ENCODE measurements at places on chromosomes 1 and 21. TPM values are rescaled to one million over a fixed set of nuclear protein-coding genes. Genes with fewer than 3 reads are reported as not detected.

- DNase-seq, result peak; percentile 97
Measured at GRCh38 chr1:9129266-9130041, 552 bp upstream of the GPR157 start.

- DNase-seq, result no peak
Measured at GRCh38 chr1:210330279-210330866, 1.7 kb downstream of the HHAT start.

AK5 gene
- total RNA-seq, result 8.8 TPM

DNA sequence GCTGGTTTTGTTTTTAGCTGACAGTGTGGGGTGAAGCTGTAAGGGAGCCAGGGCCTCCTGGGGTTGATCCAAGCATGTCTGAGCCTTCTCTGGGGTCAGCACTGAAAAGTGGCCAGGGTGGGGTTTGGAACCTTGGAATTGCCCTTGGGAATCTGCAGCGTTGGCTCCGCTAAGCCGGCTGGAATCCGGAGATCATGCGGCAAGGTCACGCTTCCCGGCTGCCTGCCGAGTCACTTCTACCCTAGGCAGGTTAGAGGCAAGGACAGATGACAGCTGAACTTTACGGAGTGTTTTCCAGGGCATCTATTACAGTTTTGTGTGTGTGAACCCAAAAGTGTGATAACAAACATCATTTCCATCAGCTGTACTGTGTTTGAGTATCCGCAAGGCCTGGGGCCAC, 17.1 kb downstream of the ABCG1 start:
- DNase-seq, result no peak

HSD3B2 gene
- total RNA-seq, result not detected

EVA1C gene
- 6.9 TPM for total RNA-seq

DNA sequence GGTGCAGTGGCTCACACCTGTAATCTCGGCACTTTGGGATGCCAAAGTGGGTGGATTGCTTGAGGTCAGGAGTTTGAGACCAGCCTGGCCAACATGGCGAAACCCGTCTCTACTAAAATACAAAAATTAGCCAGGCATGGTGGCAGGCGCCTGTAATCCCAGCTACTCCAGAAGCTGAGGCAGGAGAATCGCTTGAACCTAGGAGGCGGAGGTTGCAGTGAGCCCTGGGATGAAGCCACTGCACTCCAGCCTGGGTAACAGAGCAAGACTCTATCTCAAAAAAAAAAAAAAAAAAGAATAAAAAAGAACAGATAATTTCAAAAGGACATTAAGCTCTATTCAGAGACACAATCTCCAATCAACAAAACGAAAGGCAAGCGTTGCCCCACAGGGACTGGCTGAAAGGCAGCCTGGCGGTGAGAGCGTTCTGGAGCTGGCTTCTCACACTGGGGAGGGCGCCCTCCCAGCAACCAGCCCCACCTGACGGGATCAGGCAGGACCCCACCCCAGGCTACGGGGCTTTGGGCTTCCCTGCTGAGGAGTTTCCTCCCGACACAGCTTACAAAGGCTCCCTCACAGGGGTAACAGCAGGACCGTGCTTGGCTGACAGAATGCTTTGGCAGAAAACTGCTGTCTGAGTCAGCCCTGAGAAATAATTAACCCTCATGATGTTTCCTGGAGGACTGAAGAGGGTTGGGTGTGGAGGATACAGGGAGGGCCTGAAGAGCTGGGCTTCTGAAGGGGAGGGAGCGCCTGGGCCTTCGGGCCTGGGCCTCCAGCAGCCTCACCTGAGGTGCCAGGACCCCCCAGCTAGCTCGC, 31.1 kb upstream of the SRP9 start:
- peak; percentile 83 for DNase-seq

NBPF6 gene
- not detected for total RNA-seq

KPRP gene
- total RNA-seq, result not detected

DNA sequence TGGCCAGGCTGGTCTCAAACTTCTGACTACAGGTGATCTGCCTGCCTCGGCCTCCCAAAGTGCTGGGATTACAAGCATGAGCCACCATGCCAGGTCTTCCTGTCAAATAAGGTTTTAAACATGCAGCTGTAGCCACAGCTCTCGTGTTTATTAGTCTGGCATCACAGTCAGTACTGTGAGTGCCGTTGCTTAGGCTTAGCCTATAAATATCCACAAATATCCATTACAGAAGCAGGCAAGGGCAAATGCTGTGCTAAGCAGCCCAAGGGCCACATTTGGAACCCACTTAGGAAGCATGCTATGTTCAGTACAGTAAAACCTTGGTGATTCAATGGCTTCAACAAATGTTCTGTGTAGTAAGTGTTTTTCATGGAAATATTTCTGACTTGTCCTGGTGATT, 75.9 kb downstream of the KIF1B start:
- no peak for DNase-seq

DNA sequence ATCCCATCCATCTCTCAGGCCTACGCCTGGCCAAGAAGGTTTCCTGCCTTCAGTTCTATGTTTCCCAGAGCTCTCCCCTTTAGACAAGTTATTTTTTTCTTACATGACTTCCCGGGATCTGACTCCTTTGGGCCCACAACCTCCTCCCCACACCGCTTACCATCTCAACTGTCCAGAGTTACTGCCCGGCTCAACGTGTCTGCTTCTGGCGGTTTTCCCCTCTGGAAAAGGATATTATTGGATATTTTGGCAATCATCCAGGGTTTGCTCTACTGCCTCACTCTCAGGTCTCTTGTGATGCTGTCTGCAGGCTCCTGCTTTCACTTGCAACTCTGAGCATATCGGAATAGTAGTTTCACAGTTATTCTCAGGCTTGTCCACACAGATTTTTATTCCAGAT, 318.2 kb upstream of the CAMK1G start:
- DNase-seq, result no peak

- no peak for DNase-seq
Measured at GRCh38 chr1:160093624-160094290, 4.7 kb downstream of the IGSF8 start.

- DNase-seq, result peak; percentile 28
Measured at GRCh38 chr1:194568610-194569009, 1382.2 kb upstream of the B3GALT2 start.

DNA sequence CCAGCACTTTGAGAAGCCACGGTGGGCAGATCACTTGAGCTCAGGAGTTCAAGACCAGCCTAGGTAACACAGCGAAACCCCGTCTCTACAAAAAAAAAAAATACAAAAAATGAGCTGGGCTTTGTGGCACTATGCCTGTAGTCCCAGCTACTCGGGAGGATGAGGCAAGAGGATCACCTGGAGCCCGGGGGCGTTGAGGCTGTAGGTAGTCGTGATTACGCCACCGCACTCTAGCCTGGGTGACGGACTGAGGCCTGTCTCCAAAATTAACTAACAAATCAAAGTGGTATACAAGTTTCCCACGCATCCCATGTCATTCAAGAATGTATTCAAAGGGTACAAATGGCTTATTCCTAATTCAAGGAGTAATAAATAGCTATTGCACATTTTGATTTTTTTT, 2.4 kb downstream of the AUNIP start:
- no peak for DNase-seq

GRCh38 chr1:6657138-6657537, 32.5 kb downstream of the THAP3 start:
- DNase-seq, result no peak

- DNase-seq, result peak; percentile 70
Measured at GRCh38 chr1:116908820-116909511, 750 bp upstream of the PTGFRN start.

DNA sequence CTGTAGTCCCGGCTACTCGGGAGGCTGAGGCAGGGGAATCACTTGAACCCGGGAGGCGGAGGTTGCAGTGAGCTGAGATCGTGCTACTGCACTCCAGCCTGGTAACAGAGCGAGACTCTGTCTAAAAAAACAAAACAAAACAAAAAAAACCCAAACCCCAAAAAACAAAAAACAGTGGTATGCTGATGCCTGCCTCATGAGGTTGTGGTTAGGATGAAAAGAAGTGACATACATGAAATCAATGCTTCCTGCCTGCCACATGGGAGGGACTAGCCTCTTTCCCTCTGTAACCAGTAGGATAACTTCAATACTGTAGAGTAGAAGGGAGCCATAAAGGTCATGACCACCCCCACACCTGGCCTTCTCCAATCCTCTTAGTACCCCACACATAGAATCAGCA, 55.2 kb downstream of the TENT5C start:
- no peak for DNase-seq

SPATA45 gene
- total RNA-seq, result not detected

DNA sequence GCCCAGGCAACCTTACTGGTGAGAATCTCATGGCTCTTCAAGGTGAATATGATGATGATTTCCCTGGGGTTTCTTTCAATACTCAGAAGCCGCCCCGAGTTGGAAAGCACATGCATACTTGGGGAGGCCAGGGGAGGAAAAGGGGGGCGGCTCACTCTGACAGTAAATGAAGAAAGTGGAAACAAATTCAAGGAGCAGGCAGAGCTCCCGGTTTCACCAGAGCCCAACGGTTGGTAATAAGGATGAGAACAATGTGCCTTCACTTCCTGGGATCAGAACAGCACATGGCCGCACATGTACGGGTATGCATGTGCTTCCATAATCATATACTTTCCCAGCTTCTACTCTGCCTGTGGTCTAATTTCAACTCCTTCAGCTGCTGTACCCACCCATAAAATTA, 3.8 kb upstream of the ARHGEF2 start:
- no peak for DNase-seq

CNKSR1 gene
- 11.3 TPM for total RNA-seq

IFI44 gene
- not detected for total RNA-seq

GRCh38 chr1:57115030-57115614, 149.3 kb upstream of the C8B start:
- no peak for DNase-seq

TRIM63 gene
- 0.17 TPM for total RNA-seq

- no peak for DNase-seq
Measured at GRCh38 chr1:227891955-227892488, 55.7 kb downstream of the WNT9A start.

ADORA1 gene
- 3.8 TPM for total RNA-seq

DNA sequence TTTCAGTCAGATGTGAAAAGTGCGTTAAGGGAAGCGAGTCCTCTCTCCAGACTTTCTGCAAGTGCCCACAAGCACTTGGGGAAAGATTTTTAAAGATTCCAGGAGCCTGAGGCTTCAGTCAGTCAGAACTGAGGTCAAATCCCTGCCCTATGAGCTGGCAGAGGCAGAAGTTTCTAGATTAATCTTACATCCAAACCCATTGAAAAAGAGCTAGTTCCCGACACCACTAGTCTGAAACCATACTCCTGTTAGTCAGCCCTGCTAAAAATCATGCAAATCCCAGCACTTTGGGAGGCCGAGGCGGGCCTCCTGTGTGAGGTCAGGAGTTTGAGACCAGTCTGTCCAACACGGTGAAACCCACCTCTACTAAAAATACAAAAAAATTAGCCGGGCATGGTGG, 21.0 kb downstream of the RSPH1 start:
- no peak for DNase-seq

DMBX1 gene
- total RNA-seq, result not detected

DNA sequence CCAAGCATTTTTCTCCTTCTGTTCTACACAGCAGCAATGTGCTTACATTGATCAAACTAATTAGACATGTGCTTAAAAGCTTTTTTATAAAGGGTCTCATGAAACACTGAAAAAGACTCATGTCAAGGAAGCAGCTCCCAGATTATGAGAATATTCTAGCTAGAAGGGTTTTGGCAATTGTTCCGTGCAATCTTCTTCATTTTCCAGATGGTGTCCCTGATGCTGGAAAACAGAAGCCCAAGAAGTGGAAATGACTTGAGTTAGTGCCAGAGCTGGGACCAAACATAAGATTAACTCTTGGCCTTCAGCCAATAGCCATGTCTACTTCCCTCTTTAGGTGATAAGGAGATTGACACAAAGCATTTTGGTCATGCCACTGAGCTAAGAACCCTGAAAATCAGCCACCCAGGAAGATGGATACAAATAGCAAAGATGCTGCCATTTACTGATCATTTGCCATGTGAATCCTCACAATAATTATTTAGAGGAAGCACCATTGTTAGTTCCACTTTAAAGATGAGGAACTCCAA, 110.8 kb downstream of the MATN1 start:
- no peak for DNase-seq

- DNase-seq, result peak; percentile 52
Measured at GRCh38 chr1:27528818-27529703, 39.1 kb upstream of the WASF2 start.

GRCh38 chr1:248596615-248597014, 885 bp downstream of the OR2T10 start:
- DNase-seq, result no peak

GRCh38 chr1:155681776-155682175, 6.8 kb downstream of the YY1AP1 start:
- no peak for DNase-seq

PEAR1 gene
- total RNA-seq, result 0.28 TPM

TBX15 gene
- total RNA-seq, result not detected

DNA sequence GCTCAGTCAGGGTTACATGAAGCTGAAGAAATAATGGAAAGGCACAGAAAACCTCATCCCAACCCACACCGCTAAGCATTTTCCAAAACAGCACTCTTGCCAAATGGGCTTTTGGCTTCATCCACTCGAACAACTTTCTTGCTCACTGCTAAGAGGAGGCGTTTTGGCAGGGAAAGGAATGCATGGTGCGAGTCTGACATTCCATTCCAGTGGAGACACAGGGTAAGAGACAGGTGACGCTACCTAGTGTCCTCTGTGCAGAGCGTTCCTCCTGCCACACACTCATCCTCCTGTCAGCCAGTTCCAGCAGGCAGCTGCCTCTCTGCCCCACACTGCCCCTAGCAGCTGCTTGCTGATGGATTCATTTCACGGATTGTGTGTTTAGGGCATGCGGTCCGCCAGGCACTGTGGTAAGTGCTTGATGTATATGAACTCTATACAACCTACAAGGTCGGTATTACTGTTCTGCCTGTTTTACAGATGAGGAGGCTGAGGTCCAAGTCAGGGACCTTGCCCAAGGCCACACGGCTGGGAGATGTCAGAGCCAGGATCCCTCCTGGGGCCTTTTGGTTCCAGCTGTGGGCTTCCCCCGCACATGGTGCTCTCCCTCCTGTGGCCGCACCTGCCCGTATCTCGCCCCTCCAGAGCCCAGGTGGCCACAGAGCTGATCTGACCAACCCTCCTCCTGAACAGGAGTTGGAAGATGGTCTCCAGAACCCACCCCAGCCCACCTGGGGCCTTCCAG, 25.7 kb upstream of the BACE2 start:
- peak; percentile 9 for DNase-seq

DNA sequence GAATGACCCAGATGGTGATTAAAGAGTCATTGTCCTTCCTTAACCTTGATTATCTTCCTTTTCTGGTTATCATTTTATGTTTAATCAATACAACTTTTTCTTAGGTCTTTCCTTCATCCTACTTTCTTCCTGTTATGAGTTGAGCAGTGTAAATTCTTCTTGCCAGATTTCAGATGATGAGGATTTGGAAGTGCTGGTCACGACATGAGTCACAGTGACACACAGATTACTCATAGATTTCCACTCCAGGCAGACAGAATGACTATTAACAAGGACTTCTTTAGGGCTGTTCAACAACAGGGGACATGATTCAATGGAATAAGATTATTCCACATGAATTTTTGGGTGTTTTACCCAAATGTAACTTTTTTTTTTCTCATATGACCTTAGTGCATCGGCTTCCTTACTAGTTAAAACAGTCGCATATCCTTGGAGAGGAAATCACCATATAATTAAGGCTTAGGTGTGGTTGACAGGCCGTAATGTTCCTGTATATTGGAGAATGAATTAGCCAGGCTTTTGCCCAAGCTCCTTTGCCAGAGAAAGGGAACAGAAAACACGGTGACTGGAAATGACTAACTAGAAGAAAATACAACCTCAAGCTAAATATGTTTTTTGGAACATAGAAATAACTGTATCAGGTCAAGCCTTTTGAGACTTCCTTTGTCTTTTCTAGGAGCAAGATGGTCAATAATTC, 44.2 kb downstream of the PRRX1 start:
- DNase-seq, result no peak

- DNase-seq, result no peak
Measured at GRCh38 chr1:248825573-248825908, 174 bp downstream of the SH3BP5L start.
